ENCODE measurements at places on chromosomes 3 and 15.

GRCh38 chr3:25548836-25549235 is 115.9 kb downstream of the TOP2B start:
- no peak for DNase-seq

GRCh38 chr3:65669163-65669875 is 369.4 kb downstream of the MAGI1 start:
- no peak for DNase-seq

DNA sequence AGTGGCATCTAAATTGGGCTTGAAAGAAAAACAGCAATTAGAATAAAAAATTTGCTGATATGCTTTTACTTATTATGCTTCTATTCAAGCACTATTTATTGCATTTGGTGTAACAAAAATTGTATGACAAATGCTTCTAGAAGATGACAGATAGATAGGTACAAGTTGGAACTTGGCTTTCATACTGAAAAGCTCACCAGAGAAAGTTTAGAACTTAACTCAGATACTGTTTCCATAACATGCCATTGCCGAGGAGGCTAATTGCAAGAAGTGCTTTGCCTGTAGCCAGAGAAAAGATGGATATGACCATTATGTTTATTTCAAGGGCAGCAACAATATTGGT is 123.8 kb downstream of the NFKBIZ start:
- no peak for DNase-seq

DNA sequence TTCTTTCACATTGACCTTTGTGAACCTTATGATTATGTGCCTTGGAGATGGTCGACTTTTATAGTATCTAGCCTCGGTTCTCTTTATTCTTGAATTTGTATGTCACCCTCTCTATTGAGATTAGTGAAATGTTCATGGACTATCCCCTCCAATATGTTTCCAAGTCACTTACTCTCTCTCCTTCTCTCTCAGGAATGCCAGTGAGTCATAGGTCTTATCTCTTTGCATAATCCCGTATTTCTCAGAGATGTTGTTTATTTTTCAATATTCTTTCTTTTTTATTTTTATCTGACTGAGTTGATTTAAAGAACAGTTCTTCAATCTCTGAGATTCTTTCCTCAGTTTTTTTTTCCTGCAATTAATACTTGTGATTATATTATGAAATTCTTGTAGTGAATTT is 411.6 kb upstream of the CADM2 start:
- no peak for DNase-seq
